ENCODE measurements at places on chromosomes 3 and 15.

DNA sequence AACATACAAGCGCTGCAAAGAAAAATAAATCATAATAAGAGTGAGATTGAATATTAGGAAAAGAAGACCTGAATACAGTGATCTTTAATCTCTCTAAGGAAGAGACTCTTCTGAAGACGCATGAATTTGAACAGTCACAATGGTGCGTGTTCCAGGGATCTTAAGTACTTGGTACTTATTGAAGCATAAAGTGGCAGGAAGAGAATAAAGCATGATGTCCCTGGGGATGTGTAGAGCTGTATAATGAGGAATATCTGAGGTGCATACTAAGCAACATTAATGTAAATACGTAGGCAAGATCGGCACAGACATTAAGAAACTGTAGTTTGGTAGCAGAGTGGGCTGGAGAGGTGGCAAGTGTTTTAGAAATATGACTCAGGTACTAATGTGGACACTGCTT, 246.2 kb upstream of the MCTP2 start:
- no peaks in the 10 kb centered on the region for H3K36me3 ChIP-seq
- H3K27me3 ChIP-seq = no peaks in the 10 kb centered on the region

- H3K27ac ChIP-seq = no peak overlapping the region
- no peak for DNase-seq
- H3K36me3 ChIP-seq = peaks cover 68% of the 10 kb centered on the region
- H3K27me3 ChIP-seq = no peaks in the 10 kb centered on the region
- no peaks in the 10 kb centered on the region for H3K4me1 ChIP-seq
- H3K4me3 ChIP-seq = no peak overlapping the region
Observed at GRCh38 chr3:196471551-196471950, 32.0 kb downstream of the RNF168 start.

DNA sequence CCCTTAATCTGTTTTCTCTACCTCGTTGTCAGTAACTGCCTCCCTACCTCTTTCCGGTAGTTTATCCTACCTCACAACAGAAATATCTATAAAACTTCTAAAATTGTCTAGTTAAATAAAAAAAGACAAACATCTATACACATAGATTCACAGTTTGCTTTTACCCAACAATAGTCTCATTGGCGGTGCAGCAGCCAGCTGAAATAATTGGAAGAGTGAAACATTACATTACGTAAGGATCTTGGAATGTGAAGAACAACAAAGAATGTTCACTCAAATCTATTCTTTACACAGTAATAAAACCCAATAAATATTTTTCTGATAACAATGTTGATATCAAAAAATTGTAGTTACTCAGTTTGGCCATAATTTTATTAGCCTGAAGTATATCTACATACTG, 115.5 kb upstream of the ARPP21 start:
- DNase-seq = no peak
- no peaks in the 10 kb centered on the region for H3K4me1 ChIP-seq
- H3K36me3 ChIP-seq = no peaks in the 10 kb centered on the region
- H3K27me3 ChIP-seq = no peaks in the 10 kb centered on the region
- no peak overlapping the region for H3K27ac ChIP-seq

DNA sequence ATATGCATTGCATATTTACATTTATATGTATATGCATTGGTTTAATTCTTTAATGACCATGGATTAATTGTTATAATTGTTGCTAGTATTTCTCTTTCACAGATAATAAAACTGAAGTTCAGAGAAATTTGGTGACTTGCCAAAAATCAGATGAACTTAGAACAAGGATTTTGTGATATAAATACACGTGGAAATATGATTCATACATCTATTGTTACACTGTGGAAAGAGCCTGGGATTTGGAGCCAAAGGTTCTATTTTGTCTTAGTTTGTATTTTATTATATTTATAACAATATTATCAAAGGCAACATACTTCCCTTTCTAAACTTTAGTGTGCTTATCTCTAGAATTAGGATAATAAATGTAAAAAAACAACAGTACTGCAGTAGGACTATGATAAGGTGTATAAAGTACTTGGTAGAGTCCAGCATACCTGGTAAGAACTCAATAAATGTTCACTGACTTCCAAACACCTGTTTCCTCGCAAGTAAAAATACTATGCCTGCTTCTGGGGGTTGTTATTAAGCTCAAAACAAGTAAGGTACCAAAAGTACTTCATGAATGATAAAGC, 342.9 kb downstream of the THSD4 start:
- no peaks in the 10 kb centered on the region for H3K4me1 ChIP-seq
- H3K36me3 ChIP-seq = no peaks in the 10 kb centered on the region
- H3K27ac ChIP-seq = no peak overlapping the region
- no peak for DNase-seq
- H3K4me3 ChIP-seq = no peak overlapping the region
- H3K27me3 ChIP-seq = no peaks in the 10 kb centered on the region

- no peaks in the 10 kb centered on the region for H3K36me3 ChIP-seq
- no peaks in the 10 kb centered on the region for H3K27me3 ChIP-seq
- H3K4me3 ChIP-seq = no peak overlapping the region
- no peak overlapping the region for H3K27ac ChIP-seq
- DNase-seq = no peak
Observed at GRCh38 chr3:160331127-160331937, 67.7 kb downstream of the IFT80 start.

- no peak overlapping the region for H3K27ac ChIP-seq
- H3K4me3 ChIP-seq = no peak overlapping the region
- no peak for DNase-seq
- no peaks in the 10 kb centered on the region for H3K4me1 ChIP-seq
Observed at GRCh38 chr3:44077267-44077666, 164.4 kb upstream of the TOPAZ1 start.

GRCh38 chr15:65094294-65094995, 17.9 kb downstream of the KBTBD13 start:
- H3K4me3 ChIP-seq = no peak overlapping the region
- no peaks in the 10 kb centered on the region for H3K27me3 ChIP-seq
- H3K4me1 ChIP-seq = peaks cover 65% of the 10 kb centered on the region
- DNase-seq = peak; percentile 92
- H3K36me3 ChIP-seq = no peaks in the 10 kb centered on the region

- no peak overlapping the region for H3K27ac ChIP-seq
- no peaks in the 10 kb centered on the region for H3K27me3 ChIP-seq
- H3K36me3 ChIP-seq = no peaks in the 10 kb centered on the region
- H3K4me3 ChIP-seq = no peak overlapping the region
- DNase-seq = no peak
Observed at GRCh38 chr3:18739099-18739433, 313.9 kb upstream of the SATB1 start.

Data from sigmoid colon (tissue), 7 donors.